ENCODE measurements at places on chromosomes 16 and 17.
A peak's percentile ranks its signal among the peaks of the same experiment; 100 is the strongest.

DNA sequence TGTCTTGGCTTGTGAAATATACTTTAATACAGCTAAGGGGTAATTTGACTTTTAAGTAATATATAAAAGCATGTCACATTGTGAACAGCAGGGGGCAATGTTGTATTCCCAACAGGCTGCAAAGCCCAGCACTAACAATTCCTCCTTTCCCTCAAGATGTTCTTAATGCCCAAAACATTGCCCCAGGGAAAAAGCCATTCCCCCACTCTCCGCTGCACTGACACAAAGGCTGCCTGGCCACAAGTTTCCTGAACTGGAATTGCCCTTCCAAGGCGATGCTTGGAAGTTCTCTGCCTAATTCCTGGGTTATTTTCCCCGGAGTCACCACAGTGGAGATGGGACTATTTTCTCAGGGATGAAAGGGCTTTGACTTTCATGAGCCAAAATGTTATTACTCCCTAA, 27.2 kb downstream of the CLEC16A start:
- DNase-seq = no peak

- no peak for DNase-seq
These were observed 494.6 kb downstream of the CDH11 start for GRCh38 chr16:64627288-64627687.

DNA sequence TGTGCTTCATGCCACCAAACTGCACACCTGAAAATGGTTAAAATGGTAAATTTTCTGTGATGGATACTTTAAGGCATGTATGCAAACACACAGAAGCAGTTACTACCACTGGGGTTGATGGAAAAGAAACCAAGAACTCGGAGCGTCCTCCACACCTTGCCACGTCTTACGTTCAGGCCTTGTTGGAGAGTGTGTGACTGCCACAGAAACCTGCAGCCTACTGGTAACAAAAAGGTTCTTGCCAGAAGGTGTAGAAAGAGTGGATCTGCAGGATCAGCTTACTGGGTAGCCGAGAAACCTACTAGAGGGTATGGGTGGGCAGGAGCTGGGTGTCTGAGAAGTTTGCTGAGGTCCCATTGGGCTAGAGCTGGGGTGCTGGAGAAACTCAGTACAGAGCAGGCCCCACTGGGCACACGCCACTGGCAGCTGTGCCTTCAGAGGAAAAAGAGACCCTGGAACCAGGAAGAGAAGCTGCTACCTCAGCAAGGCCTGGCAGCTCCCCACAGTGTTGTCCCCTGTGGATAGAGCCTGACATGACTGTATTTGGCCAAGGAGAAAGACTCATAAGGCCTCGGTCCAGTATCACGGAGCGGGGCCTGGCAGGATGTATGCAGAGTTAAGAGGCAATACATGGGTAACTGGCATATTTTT, 204.6 kb downstream of the SEC14L1 start:
- DNase-seq = no peak

- DNase-seq = no peak
These were observed 208.0 kb downstream of the FOXL1 start for GRCh38 chr16:86786338-86786737.

- DNase-seq = no peak
These were observed 548 bp downstream of the PSMB3 start for GRCh38 chr17:38753071-38753506.

GRCh38 chr16:74573622-74574021, 33.3 kb downstream of the GLG1 start:
- no peak for DNase-seq

DNA sequence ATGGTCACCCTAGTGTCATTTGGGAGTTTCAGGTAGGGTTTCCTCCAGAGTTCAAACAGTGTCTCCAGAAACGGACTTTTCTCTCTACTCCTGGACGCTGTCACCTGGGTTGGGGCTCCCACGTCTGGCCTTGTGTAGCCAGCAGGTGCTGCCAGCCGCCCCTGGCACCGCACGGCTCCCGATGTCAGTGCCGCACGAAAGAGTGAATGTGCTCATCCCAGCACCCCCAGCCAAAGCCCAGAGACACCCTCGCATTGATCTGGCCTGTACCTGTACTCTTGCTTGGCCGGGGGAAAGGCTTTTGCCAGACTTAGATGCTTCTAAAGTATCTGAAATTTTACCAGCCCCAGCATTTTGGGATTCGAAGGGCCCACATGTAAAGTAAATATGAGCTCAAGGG, 351.9 kb downstream of the C16orf95 start:
- no peak for DNase-seq

DNA sequence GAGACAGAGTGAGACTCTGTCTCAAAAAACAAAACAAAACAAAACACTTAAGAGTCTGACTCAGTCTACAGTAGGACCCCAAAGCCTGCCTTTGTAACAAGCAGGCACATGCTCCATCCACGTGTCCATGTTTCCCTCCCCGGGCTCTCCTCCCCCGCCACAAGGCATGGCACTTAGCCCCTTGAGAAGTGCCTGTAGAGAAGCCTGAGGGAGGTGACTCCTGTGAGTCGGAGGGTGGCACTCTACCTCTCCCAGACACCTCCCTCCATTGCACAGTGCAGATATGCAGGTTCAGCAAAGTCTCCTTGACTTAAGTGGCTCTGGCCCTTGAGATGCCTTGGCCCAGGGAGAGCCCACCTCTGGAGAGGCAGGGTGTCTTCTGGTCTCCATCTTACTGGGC, 6.8 kb downstream of the FHOD1 start:
- no peak for DNase-seq

DNA sequence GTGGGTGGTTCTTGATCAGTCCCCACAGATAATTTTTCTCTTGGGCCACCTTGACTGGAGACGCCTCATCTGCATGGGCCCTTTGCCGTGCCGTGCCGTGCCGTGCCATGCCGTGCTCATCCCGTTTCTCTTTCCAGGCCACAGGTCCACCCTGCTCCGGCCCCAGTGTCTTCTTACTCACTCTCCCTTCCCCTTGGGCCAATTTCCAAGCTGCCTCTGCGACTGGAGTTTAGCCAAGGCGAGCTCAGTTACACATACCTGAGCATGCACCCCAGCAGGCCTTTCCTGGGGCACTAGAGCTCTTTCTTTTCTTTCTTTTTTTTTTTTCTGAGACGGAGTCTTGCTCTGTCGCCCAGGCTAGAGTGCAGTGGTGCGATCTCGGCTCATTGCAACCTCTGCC, 40.5 kb upstream of the MGAT5B start:
- no peak for DNase-seq

DNA sequence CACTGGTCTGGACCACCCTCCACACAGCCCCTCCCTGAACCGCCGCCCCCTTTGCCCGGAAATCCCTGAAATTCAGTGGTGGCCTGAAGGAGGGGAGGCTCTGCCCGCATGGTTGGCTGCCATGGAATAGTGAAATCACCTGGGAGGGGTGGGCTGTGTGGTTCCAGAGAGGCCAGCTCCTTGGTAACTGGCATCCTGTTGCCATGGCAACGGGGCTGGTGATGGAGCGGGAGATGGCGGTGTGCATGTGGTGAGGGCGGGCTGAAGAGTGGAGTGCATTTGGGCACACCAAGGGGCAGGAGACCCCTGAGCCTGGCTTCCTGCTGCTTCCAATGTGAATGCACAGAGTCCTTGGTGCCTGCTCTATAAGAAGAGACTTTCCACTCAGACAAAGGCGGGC, 2.4 kb downstream of the EFNB3 start:
- peak; percentile 21 for DNase-seq

GRCh38 chr16:73067671-73068540, 20.0 kb upstream of the ZFHX3 start:
- no peak for DNase-seq

DNA sequence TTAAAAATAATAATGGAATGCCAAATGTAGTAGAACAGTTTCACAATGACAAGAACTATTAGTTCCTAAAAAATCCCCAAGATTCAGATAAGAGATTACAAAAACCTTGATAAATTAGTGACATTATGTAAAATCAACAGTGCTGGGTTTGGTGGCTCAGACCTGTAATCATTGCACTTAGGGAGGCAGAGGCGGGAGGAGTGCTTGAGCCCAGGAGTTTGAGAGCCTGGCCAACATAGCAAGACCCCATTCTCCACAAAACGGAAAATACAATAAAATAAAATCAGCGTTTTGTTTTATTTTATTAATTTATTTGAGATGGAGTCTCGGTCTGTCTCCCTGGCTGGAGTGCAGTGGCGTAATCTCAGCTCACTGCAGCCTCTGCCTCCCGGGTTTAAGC, 4.1 kb downstream of the CARD14 start:
- DNase-seq = no peak

GRCh38 chr17:29163563-29163962, 16.6 kb downstream of the MYO18A start:
- no peak for DNase-seq

DNA sequence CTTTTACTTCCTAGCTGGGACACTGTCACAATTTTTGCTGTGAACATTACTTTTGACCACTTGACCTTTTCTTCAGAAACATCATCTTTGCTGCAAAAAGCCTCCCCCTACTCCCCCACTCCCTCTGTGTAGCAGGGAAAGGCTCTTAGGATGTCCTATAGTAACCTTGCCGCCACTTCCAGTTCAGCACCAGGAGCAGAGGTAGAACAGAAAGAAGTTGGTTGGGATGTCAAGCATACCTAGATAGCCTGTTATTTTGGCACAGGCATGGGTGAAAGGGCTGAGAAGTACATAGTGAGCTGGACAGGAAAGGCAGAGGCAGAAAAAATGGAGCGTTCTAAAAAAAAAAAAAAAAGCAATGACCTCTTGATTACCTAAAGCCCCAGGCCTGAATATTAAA, 31.3 kb downstream of the SMIM36 start:
- DNase-seq = no peak

- DNase-seq = no peak
These were observed 422.9 kb downstream of the WWOX start for GRCh38 chr16:78522327-78522726.

DNA sequence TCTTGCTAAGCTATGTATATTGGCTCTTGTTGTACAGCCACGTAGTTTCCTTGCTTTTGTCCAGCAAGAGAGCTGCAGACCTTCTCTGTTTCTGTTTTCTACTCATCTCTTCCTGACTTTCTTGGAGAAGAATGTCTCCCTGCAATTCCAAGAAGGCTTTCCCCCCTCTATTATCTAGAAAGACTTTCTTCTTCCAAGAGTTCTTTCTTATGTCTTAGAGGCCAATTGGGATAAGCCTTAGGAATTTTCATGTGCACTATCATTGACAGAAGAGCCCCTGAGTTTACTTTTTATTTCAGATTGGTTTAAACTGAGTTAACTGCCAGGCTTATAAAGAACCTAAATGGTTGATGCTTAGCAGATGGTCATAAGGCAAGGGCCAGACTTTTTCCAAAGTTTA, 9.0 kb downstream of the CAPNS2 start:
- no peak for DNase-seq

- DNase-seq = peak; percentile 85
These were observed 134.2 kb downstream of the USP22 start for GRCh38 chr17:20908313-20909267.

Measured in hematopoietic multipotent progenitor cell (in vitro differentiated cells).